ENCODE measurements at places on chromosomes 13 and 19.

DNA sequence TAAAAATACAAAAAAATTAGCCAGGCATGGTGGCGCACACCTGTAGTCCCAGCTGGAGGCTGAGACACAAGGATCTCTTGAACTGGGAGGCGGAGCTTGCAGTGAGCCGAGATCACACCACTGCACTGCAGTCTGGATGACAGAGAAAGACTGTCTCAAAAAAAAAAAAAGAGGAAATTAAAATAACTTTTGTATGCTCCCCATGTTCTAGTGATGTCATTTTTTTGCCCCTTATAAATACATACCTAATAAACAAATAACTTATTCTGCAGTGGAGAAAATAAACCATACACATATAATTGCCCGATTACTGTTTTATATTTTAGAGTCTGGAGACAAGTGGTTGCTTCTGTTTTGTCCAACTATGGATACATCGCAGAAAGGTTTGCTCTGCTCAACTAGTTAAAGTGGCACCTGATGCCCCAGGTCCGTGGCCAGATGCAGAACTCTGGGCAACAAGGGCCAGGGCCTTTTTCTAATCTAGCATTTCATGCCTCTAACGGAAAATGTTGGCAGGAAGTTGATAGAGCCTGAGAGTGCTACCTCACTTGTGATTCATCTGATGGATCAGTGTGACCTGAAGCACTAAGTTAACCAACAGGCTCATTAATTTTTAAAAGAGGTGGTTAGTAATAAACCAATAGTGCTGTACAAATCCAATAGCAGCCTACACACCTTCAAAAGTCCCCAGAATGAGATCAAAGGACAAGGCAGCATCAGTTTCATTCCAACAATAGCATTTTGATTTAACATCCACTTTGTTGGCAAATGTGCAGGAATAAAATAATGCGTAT lies 18.8 kb downstream of the UBE2L5 start:
- DNase-seq = no peak

GRCh38 chr19:32316034-32316433 lies 29.4 kb upstream of the ZNF507 start:
- no peak for DNase-seq

DNA sequence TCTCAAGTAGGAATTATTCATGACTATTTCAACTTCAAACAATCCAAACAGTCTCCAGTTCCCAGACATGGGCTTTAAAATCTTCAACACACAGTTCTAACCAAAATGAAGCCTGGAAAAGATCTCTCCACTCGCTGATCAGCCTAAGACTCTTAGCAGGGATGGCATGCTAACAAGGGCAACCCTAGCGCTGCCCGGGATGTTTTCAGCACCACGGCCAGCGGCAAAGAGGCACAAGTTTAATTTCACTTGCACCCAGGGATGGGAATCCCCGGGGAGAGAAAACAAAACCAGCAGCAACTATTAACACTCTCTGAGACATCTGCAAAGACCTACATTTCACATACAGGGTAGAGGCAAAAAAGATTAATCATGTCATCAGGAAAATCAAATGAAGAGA lies 43.0 kb downstream of the CACNA1A start:
- no peak for DNase-seq

DNA sequence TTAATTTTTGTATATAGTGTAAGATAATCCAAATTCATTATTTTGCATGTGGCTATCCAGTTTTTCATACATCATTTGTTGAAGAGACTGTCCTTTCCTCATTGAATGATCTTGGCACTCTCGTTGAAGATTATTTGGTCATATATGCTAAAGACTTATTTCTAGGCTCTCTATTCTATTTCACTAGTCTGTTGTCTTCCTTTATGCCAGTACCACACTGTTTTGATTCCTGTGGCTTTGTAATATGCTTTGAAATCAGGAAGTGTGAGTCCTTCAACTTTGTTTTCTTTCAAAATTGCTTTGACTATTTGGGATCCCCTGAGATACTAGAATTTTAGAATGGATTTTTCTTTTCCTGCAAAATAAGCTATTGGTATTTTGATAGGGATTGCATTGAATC lies 24.5 kb downstream of the FNDC3A start:
- no peak for DNase-seq

GRCh38 chr19:11882606-11883005 lies 5.0 kb upstream of the ZNF69 start:
- DNase-seq = no peak

DNA sequence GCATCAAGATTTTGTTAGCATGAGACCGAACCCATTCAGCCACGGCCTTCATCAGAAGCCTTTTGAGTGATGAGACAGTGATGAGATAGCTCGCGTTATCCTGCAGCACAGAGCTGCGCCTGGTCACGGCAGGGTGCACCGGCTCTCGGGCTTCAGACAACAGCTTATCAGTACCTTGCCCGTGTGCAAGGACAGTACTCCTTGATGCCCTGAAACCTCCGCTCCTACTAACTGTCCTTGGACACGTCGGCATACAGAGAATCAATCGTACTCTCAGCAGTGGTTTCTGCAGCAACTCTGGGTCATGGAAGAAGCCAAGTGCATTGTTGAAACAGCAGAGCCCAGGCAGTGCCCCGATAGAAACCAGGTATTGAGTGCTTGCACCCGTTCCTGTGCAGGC lies 40.7 kb downstream of the IRS2 start:
- no peak for DNase-seq

- DNase-seq = no peak
Measured at GRCh38 chr13:71148396-71148795, 718.6 kb downstream of the DACH1 start.

DNA sequence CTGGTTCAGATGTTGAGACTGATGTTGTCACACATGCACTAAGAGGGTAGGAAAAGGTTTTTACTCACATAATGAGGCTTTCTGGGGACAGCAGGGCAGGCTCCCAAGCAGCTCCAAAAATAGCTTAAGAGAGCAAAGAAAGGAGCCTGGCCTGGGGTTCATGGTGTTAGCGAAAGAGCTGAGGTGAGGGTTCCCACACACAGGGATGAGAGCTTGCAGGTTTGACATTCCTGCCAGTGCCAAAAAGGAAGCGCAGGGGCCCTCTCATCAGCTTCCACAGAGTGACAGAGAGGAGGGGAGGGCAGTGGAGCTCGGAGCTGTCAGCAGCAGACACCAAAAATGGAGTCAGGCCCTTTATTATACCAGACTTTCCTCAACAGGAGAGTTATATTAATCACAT lies 65.5 kb upstream of the FAM216B start:
- DNase-seq = no peak

DNA sequence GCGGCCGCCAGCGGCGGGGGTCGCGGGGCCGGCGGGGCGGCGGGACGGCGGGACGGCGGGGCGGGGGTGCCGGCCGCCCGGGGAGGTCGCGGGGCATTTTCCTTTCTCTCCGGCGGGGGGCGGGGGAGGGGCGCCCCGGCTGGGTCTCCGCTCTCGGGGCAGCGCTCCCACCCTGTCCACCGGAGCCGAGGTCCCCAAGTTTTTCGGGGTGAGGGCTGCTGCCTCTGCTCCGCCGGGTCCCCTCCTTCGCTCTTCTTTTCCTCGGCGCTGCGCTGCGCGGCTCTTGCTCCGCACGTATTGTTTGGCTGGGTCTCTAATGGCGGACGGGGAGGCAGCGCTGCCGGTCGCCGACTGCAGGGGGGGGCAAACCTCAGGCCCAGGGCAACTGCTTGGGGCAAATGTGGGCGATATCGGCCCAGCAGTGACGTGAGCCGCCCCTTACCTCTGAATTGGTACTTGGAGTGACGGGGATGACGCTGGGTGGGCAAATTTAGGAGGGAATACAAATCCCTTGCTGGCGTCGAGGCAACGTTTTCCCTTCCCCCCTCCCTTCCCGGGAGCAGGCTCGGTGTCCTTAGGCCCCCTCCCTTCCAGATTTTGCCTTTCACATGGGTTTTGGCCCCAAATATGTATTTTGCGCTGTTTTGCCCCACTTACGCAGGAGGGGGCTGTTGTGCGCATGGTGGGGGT lies 759 bp downstream of the ZMYM2 start:
- DNase-seq = peak; percentile 90

DNA sequence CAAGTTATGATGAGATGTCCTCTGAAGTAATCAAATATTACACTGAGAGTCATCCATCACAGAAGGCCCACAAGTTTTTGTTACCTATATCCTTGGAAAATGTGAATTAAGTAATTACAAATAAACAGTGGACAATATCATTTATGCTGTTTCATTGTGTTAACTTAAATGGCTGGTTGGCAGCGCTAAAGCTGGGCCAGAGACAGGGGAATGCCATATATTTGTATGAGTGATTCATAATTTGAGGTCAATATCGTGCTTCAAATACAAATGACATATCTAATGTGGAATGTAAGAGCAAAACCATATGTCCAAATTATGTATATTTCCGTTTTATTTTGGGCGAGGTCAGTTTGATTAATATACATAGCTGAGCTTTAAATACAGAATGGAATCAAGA lies 1556.2 kb downstream of the SLITRK5 start:
- DNase-seq = no peak

DNA sequence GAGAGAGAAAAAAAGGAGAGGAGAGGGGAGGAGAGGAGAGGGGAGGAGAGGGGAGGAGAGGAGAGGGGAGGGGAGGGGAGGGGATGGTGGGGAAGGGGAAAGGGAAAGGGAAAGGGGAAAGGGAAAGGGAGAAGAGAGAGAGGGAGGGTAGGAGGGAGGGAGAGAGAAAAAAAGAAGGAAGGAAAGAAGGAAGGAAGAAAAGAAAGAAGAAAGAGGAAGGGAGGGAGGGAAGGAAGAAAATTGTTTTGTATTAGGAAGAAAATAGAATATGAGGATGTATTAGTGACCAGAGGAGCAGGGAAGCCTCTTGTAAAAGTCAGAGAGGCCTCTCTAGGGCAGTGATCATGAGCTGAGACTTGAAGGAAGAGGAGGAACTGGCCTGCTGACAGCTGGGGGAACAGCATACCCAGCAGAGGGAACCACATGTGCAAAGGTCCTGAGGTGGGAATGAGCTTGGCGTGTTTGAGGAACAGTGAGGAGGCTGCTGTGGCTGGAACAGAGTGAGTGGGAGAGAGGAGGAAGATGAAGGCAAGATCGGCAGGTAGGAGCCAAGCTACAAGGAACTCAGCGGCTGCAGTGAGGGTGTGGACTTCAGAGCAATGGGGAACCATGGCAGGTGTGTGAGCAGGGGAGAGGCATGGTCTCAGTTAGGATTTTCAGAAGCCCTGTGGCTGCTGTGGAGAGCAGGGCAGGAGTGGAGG lies 9.6 kb upstream of the KCNN1 start:
- DNase-seq = no peak

DNA sequence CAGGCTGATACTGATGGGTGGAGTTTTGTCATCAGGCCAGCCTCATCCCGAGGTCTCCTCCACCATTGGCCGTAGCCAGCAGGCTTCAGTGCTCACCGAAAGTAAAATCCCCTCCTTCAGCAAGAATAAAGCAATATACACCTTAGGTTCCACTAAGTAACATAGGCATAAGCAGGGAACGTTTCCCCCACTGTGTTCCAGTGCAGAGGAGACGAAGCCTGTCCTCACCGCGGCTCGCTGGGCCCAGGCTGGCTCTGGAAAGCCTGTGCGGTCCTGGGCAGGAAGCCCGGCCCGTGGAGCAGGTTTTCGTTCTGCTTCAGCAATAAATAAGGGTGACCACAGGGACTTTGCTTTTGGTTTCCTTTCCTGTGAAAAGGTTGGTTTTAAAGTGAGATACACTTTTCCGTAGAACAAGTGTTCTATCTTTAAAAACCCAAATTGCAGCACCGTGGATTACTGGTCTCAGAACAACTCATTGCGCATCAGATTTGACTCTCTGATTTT lies 16.3 kb upstream of the TEX29 start:
- DNase-seq = no peak

DNA sequence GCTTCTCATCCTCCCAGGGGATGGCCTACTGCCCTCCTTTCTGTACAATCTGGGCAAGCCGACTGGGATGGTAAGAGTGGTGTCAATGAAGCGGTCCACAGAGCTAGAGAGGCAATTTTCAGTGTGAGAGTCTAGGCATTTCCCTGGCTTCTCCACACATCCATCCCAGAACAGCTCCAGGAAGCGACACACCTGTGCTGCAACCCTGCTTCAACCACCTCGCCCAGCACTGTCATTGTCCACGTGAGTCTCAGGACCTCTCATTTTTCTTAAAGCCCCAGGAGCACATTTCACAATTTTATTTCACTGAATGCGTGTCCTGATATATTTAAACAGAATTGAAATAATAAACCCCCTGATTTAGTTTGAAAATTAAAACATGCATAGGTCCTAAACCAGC lies 15.5 kb upstream of the UBL3 start:
- no peak for DNase-seq

DNA sequence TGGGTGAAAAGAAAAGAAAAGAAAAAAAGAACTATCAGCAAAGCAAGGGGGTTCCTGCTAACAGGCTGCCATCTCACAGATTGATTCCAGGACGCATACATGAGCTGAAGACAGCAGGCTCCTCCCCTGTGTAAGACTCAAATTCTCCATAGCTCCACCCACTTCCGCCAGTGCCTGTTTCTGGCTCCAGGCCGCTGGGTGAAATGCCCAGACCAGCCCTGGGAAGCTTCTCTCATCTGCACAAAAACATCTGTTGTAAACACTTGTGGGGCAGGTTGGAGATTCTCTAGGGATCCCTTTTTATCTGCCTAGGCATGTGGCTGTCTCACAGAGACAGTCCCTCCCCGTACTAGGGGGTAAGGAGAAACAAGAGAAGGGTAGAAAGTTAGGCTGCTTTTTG lies 1054.4 kb upstream of the SPRY2 start:
- DNase-seq = no peak

DNA sequence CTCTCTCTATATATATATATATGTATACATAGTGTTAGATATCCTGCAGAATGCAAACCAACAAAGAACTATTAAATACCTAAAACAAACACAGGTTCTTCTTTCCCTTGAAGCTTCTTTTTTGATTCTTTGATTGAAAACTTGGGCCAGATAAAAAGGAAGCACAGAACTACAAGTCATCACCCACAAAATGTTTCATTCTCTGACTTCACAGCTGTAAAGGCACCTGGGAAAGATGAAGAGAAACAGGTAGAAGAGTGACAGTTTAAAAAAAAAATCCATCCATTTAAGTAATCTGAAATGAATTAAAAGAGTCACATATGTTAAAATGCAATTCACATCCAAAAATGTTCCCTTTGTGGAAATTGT lies 90.7 kb upstream of the FNDC3A start:
- no peak for DNase-seq

DNA sequence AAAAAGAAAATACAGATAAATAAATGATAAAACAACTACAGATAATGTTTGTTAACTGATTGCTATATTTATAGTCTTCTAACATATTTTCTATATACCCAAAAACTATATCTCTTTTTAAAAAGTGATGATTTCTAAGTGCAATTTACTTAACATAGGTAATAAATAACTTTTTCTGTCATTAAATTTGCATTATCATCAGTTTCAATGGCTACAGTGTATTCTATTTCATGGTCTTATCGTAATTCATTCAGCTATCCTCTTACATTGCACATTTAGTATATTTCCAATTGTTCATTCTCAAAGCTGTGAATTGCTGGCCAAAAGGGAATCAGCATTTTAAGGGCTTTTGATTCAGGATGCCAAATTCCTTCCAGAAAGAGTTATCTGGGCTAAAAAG lies 3.6 kb downstream of the ZNF180 start:
- no peak for DNase-seq

- DNase-seq = no peak
Measured at GRCh38 chr19:15538774-15539173, 30.4 kb downstream of the CYP4F22 start.

GRCh38 chr19:49553451-49554271 lies 25.9 kb downstream of the RCN3 start:
- DNase-seq = peak; percentile 84
